ENCODE measurements at places on chromosomes 5 and 9.

DNA sequence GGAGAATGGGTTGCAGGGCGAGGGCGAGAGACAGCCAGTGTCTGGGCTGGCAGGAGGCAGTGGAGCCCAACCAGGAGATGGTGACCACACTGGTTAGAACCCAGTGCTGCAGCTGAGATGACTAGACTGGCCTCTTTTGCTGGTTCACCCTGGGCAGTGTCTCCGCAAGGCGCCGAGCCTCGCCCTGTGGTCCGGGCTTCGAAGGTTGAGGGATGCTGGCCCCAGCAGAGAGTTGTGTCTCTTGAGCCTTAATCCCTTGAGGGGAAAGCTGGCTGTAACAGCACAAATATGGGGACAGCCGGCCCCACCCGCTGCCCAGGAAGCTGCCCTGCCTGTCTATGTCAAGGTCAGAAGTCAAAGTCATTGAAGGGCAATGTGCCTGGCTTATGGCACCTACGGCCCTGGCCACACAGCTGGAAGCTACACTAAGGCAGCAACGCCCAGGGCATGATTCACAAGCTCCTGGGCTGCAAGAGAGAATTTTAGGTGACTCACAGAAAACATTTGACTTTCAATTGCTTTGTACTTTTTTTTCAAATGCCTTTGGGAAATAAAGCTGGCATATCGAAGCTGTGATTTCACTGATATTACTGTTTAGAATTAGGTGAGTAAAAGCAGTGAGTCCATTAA is 33.3 kb downstream of the NKX2-5 start:
- no peak for DNase-seq

GRCh38 chr5:135073761-135074345 is 39.8 kb upstream of the PITX1 start:
- no peak for DNase-seq

DNA sequence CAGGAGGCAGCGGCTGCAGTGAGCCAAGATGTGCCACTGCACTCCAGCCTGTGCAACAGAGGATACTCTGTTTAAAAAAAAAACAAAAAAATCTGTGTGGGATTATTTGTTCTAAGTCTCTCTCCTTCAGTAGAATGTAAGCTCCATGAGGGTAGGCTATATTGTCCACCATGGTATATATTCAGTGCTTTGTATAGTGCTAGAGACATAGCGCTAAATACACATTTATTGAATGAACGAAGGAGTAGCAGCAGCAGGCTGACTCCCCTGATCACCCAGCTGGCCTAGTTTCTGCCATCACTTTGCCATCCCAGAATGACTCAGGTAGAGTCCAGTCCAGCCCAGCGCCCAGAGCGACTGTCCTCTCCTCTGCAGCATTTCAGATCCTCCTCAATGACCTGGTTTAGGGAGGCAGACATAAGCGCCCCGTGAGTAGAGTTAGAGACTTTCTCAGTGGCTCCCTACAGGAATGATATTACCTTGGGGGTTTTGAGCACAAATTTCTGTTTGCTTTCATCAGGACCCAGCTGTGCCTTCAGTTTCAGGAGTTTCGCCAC is 716 bp downstream of the HARS1 start:
- no peak for DNase-seq

DNA sequence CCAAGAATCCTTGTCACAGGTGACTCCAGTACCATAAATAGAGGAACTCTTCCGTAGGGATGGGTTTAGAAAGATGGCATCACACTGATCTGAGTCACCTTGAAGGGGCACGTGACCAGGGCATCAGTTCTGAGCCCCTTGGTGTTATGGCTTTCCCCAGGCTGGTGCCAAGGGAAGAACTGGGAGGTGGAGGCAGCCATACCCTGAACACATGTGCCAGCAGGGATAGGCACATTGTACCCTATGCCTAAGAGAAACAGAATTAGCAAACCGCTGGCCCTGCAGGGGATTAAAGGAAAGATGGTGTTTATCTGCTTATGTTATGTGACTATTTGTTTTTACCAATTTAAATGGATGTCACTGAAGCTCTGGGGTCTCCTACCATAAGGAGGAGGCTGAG is 196.2 kb downstream of the RGS3 start:
- no peak for DNase-seq

DNA sequence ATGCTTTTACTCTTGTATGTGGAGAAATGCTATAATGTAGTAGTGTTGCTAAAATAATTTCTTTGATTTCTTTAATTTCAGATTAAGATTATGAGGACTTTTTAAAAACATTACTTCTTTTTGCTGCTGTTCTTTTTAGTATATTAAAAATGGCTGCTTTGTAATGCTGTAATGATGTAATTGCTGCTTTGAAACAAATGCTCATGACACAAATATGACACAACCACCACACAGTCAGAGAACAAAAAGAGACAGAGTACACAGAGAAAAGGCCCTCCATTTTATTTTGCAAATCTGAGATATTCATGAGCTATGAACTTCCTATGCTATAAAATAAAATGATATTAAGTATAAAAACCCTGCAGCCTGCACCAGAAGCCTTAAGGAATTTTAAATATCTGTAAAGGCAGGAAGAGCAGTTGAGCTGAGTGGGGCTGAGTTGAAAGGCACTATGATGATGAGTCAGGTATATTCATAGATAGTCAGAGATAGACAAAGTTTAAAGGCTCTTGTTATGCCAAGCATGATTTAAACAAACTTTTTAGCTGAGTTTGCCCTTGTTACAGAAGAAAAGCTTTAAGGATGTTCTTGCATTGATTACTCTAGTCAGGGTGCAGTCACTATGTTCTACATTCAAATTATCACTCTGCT is 5.1 kb upstream of the POU5F2 start:
- DNase-seq: no peak

- no peak for DNase-seq
These were observed 331.5 kb upstream of the GRIN3A start for GRCh38 chr9:102069969-102070368.

DNA sequence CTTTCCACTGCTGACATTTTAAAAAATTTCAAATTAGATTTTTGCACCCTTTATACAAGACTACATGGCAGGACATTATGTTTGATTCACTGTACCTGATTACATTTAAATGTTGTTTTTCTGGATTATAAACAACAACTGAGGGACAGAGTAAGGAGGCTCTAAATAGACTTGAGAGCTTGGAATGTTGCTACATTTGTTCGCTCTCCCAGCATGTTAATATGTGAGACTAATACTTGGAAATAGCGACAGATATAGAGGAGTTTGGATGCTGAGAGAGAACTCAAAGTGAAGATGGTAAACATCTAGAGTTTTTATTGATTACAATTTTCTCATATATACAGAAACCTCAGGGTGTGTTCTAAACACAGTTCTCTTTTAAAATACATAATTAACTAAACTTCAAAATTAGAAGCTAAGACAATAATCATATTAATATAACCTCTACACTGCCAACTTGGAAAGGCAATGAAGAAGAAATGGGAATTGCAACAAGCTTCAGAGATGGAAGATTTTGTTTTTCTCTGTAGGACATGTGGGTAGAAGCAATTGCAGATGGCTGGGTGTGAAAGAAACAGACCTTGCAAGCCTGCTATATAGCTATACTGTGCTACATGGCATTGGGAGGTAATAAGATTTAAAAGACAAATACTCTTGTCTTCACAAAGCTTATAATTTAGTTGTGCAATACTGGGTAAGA is 1.4 kb upstream of the NDFIP1 start:
- no peak for DNase-seq
